ENCODE measurements at places on chromosomes 2 and 18.

DNA sequence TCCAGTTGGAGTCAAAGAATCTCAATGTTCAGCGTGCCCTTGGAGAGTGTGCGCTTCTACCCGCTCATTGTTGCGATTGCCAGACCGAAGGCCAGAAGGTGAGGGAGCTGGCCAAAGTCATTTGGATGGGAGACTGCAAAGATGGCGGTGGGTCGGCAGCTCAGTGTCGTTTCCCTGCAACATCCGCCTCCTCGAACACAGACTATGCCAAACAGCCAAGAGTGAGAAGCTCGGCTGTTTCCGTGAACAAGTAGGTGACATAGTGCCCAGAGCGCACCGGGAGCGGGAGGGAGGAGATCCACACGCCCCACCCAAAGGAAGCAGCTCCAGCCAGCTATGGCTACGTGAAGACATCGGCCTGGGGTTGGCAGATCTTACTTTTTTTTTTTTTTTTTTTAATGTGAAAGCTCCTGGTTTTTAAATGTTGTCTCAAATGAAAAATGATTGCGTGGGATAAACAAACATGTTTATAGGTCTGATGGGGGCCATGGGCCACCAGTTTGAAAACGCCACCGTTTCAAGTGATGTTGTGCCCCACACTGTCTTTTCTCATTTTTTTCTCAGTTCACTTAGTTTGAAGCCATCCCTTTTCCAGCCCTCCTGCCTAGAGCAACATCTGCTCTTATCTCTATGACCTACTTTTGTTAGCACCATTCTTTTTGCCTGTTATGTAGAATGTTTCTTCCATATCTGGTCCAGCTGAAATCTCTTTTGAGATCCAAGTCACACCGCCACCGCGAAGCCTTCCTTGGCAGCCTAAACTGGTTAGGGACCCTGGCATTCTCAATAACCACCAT is 682.4 kb downstream of the RNF144A start:
- no peak for DNase-seq

- DNase-seq = no peak
Observed at GRCh38 chr2:159926695-159927094, 128.7 kb upstream of the CD302 start.

GRCh38 chr2:188207554-188207953 is 84.1 kb upstream of the GULP1 start:
- no peak for DNase-seq

DNA sequence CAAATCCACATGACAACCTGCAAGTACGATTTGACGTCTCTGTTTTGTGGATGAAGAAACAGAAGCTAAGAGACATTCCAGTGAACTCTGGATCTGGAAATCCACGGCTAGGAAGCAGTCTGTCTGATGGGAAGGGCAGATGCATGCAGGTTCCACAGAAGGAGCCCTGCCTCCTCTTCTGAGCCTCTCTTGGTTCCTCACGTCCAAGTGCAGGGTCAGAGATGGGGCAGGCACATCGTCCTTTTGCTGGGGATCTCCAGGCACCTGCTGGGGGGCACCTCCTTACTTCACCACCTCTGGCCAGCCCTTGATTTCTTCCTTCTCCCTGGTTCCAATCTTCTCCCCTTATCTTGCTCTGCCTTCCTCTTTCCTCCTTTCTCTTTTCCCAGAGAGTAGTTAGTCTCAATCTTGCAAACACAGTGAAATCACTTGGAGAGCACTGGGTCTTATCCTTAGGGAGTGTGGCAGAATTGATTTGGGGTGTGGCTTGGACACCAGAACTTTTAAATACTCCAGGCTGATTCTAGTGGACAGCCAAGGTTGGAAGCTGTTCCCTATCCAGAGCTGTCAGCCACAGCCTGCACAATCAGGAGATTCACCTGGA is 137.8 kb downstream of the BCL2 start:
- DNase-seq = no peak

DNA sequence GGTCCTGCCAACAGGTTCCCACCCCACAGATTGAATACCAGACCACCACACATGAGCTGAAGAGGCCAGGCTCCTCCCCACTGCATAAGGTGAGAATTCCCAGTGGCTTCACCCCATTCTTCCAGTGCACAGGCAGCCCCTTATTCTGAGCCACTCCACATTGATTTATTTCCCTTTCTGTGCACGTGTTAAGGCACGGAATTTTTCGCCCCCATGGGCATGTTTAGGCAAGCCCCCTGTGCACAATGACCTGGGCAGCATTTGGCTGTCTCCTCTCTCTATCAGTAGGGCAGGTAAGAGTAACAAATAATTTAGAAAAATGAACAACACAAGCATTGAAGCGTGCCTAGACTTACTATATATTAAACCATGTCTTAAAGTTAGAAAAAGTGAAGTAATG is 15.2 kb upstream of the CHAC2 start:
- DNase-seq = no peak

DNA sequence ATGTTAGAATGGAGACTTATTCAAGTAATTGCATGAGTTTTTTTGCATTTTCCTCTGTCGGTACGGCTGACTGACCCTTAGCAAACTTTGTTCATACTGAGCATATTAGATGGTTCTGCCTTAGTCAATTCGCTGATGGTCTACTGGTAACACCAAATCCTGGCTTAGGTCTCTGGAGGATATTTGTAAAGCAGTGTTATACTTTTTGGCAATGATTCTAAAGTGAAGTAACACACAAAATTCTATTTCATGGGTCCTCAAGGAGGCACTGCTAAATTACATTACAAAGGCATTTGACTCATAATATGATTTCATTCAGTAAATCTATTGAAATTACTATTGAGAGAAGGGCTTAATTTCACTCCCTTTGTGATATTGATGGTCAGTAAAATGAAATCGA is 246.8 kb upstream of the RASGRP3 start:
- no peak for DNase-seq

GRCh38 chr2:217650229-217650628 is 352.6 kb downstream of the TNS1 start:
- no peak for DNase-seq

GRCh38 chr2:236173036-236173728 is 5.0 kb upstream of the GBX2 start:
- no peak for DNase-seq

DNA sequence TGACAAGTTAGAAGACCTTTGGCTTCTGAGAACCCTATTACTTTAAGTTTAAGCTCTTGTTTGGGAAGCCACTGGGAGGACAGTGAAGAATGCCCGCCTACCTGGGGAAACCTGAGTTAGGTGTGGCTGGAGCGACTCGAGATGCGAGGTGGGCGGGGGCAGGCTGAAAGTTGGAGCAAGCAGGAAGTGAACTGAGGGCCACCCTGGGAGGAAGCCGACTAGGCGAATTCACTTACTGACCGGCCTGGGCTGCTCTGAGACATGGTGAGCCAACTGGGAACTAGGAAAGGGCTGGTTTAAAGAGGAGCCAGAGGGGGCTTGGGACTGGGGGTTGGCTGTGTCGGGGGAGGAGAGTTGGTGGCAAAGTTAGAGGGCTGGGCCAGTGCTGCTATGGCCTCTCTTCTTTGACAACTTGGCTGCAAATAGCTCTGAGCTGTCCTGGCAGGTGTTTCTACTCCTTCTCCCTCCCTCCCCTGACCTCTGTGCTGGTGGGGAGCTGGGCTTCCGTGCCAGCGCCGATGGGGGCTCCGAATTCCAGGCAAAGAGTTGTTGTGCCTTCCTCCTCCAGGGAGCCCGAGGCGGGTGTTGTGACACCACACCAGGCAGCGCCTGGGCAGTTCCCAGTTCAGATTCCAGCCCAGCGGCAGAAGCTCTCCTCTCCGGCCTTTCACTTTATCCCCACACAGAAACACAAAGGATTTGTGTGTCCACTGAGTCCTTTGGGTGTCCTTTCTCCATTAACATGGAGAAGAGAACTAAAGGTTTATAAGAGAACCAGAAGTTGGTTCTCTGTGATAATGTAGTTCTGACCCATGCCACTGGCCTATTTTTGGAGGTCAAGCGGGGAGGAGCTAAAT is at the start of gene VAMP8:
Gene VAMP8, plus strand, starts transcription at position 201 of the 857 bp plus-strand sequence. Its CDS starts 61 bp downstream, at position 262.
- DNase-seq = peak; percentile 84

DNA sequence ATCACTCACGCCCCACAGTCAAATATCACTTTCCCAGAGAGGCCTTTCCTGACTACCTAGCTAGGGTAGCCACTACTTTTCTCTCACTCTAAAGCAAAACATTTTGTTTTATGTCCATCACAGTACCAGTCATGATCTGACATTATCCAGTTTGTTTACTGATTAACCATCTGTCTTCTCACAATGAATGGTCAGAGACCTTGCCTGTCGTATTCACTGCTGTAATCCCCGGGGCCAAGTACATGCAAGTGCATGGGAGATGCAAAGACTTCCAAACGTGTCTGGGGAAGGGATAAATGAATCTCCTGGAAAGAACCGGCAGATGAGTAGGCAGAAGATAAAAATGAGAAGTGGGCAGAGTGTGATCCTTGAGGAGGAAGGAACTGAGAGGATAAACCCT is 39.7 kb downstream of the THUMPD2 start:
- DNase-seq = peak; percentile 24

DNA sequence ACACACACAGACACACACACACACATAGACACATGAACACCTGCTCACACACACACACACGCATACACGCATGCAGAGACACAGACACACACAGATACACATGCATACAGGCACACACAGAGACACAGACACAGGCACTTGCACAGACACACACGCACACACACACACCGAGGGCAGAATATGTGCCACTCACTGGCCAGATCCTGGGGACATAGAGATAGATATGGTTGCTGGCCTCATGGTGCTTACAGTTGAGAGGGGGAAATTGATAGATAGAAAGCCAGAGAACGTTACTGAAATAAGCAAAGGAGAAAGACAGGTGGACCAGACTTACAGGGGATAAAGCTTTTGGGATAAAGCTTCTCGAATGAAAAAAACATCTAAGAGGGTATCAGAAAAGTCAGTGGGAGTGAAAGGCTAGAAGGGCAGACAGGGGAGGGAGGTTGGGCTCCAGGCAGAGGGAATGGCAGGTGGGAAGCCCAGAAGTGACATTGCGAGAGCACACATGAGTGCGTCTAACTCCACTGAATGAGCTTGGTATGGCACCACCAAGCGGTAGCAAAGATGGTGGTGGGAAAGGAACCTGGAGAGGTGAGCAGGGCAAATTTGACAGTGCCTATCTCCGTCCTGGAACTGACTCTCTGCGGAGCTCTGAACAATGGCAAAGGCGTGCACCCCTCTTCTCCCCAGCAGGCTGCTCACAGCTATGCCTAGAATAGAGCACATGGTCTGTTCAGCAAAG is 390.1 kb upstream of the TRIB2 start:
- DNase-seq = no peak

DNA sequence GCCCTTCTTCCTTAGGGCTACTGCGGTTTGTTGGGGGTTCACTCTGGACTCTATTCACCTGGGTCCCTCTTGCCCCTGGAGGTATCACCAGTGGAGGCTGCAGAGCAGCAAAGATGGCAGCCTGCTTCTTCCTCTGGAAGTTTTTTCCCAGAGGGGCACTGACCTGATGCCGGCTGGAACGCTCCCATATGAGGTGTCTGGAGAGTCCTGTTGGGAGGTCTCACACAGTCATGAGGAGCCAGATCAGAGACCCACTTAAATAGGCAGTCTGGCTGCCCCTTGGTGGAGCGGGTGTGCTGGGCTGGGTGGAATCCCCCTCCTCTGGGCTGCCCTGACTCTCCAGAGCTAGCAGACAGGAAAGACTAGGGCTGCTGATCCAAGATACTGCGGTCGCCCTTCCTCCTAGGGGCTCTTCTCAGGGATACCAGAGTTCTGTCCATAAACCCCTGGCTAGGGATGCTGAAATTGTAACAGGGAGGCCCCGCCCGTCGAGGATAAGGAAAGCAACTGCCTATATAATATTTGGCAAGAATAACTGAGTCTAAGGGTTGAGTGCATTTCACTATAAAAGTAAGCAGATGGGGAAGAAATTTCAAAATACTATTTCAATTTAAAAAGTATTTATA is 140.7 kb downstream of the NOL4 start:
- DNase-seq = no peak

- no peak for DNase-seq
Observed at GRCh38 chr18:74869904-74870863, 272.5 kb downstream of the ZNF407 start.

DNA sequence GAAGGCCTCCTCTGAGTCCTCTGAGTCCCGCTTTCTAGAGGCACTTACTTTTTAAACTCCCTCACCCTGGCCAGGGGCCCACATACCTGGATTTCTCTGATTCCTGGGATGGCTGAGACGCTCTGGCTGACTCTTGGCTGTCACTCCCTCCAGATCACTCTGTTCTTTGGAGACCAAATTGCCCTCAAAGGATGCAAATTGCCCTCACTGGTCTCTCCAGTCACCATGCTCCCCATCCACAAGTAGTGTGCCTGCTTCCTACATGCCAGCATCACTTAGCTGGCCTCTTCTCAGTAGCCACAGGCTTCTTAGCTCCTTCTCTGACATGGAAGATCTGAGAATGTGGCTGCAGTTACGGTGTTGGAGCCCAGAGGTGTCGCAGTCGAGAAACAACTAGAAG is 41.3 kb upstream of the CCDC68 start:
- DNase-seq = no peak

DNA sequence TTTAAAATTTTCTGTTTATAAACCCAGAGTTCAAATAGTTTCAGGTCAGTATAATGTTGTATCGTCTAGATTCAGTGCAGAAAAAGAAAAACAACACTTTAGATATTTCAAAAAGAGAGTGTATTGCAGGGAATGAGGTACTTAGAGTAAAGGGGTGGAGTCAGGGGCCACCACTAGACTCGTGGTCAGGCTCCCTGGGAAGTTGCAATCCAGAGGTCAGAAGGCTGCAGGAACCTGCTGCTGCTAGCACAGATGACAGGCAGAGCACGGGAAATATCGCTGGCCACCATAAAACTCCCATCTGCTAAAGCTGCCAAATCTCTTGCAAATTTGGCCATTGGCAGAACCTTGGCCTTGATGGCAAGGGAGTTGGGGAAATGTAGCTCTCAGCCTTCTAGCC is 64.6 kb downstream of the THNSL2 start:
- peak; percentile 73 for DNase-seq

DNA sequence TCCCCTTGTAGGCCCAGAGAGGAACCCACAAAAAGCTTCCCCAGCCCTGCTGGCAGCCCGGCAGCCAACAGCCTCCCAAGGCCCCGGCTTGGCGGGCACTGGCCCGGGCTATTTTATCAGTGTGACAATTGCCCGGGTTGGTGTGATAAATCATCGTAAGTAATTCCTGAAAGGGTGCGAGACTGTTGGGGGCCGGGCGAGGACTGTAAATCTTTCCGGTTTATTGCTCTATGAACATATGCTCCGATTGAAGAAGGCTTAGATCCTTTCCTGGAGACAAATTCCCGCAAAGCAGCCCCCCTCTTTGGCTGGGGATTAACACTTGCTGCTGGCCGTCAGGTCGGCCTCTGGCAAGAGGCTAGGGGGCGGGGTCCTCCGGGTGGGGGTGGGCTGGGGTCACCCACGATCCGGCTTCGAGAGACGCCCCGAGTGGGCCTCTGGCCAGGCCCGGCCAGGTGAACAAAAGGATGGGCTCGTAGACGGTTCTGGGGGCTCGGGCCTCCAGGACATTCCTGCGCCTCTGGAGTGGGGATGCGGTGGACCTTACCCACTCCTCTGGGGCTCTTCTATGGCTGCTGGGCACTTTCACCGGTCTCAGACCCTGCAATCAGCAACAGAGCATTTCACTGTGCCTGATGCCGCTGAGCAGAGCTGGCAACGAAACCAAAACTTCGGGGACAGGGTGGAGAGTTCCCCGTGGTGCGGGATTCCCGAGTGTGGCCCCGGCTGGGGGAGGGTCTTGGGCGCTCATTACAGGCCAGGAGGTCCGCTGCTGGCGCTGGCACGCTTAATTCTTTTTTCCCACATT is 2.0 kb downstream of the HOXD3 start:
- DNase-seq = no peak
